ENCODE measurements at places on chromosomes 12 and 14.

- no peak for DNase-seq
Observed at GRCh38 chr14:71754422-71755095, 177.7 kb upstream of the RGS6 start.

- DNase-seq, result no peak
Observed at GRCh38 chr12:49187184-49187583, 1.7 kb downstream of the TUBA1A start.

DNA sequence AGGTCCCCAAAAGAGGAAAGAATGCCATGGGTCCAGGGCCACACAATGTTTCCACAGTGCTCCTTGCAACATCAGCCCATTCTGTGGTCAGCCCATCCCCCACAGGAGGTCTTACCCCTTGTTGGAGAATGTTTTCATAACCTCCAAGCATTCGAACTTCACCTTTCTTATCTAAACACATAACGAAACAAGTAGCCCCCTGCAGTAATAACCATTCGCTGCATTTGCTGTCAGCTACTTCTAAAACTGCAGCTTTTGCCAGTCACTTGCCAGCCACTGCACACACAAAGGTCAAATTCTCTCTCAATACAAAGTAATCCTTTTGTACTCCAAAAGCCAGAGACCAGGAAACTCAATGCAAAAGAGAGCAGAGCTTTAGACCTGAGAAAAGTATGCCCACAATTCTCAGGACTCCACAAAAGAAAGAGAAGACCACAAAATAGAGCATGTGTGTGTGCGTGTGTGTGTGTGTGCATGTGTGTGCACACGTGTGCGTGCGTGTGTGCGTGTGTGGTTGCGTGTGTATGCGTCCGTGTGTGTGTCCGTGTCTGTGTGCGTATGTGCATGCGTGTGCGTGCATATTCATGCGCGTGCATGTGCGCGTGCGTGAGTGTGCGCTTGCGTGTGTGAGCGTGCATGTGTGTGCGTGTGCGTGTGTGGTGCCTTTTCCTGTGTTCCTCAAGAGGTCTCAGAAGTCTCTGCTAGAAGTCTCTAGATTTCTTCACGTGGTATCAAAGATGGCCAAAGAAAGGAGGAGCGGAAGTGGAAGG is 31.7 kb upstream of the NINJ2 start:
- no peak for DNase-seq

DNA sequence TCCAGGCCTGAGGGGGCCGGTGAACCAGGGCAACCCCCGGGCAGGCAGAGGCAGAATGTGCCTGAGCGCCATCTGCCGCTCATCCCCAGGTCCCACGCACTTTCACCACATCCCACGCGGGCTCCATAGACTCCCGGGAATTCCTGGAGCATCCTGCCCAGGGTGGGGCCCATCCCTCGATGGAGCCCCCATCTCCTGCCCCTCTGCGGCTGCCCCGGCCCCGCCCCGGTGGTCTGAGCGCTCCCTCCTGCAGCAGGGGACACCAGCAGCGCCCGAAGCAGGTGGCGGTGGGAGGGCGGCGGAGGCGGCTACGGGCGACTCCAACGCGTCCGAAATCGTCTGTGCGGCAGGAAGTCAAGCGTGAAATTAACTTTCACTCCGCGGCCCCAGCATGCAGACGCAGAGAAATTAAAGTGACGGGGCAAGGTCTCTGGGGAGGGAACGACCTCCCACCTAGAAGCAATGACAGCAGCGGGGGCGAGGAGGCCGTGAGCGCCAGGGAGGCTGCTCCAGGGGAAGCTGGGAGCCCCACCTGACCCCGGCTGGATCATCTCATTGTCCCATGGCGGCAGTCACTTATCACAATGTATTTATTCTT is 122.2 kb downstream of the NCOR2 start:
- DNase-seq, result no peak

DNA sequence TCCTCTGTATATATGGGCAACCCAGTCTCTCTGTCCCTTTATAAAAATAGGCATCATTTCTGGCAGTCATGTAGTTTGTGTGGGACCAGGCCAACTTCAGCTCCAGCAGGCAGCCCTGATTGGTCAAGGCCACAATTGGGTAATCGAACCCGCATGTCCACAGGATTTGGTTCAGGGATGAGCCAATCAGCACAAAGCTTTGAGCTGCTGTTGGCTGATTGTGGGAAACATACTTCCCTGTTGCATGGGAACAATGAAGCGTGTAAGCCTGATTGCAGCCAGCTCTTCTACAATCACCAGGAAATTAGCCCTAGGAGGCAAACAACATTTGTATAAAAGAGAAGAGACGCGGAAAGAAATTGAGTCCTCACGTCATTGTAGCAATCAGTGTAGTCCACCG is 328.6 kb downstream of the PCNX1 start:
- no peak for DNase-seq

DNA sequence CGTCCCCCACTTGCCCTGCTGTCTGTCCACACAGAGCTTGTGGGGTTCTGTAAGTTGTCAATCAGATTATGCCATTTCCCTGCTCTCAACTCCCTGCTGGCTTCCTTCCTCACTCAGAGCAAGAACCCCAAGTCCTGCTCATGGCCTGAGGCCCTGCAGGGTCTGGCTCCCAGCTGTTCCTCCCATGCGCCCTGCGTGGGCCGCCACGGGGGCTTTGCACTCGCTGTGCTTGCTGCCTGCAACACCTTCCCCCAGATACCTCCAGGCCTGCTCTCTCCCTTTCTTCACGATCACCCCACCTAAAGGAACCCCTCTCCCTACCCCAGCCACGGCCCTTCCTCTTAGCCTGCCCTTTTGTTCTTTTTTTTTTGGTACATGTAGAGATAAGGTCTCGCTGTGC is 234.6 kb downstream of the AACS start:
- DNase-seq, result no peak

- DNase-seq, result no peak
Observed at GRCh38 chr12:129237881-129238280, 384.6 kb downstream of the GLT1D1 start.

DNA sequence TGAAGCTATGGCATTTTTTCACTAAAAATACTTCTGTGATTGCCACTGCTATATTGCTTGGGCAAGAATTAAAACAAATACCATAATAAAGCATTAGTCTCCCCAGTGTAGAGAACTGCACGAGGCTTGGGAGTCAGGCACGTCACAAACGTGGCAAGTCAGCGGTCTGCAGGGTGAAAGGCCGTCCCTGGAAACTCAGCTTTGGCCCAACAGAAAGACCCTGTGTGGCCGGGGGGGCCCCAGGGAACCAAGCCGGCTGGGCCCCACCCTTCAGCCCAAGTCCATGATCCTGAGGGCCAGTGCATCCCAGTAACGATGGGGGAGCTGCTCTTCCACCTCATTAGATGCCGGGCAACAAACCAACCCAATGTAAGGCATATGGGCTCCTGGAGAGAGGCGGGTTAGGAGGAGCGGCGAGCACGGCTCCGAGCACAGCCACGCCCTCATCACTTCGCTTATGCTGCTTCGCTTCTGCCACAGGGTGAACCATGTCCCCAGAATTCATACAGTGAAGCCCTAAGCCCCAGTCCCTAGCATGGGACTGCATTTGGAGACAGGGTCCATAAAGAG is 50.9 kb upstream of the GPR68 start:
- no peak for DNase-seq

DNA sequence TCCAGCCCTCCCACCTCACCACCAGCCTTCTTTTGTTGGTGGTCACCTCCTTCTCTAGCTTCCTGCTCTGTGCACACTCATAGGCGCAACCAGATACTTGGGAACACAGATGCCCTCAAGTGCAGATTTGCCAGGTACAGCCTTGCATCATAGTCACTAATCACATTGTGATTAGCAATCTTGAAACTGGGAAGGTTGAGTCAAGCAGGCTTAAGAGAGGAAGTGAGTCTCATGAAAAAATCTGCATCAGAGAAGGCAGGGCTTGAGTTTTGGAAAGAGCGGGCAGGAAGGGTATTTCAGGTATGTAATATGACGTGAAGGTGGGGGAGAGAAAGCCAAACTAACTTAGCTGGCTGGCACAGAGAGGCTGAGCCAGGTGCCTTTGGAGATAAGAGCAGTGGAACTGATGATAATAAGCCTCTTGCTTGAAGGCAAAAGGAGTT is 2.7 kb upstream of the RABGGTA start:
- peak; percentile 93 for DNase-seq

GRCh38 chr14:64899958-64900357 is 14.3 kb upstream of the CHURC1 start:
- DNase-seq, result no peak

DNA sequence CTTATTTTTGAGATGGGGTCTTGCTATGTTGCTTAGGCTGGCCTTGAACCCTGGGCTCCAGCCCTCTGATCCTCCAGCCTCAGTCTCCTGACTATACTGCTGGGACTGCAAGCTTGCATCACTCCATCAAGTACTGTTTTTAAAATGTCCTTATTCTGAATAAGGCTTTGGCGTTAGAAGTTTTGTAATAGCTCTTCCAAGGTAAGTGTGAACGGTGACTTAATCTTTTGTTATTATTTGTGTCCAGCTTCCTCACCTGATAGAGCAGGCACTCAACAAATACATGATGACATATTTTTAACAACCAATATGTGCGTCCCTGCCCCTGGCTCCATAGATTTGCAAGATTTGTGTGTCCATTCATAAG is 1.4 kb downstream of the C1RL start:
- DNase-seq, result no peak

GRCh38 chr12:116420227-116420880 is 138.8 kb upstream of the MAP1LC3B2 start:
- no peak for DNase-seq

DNA sequence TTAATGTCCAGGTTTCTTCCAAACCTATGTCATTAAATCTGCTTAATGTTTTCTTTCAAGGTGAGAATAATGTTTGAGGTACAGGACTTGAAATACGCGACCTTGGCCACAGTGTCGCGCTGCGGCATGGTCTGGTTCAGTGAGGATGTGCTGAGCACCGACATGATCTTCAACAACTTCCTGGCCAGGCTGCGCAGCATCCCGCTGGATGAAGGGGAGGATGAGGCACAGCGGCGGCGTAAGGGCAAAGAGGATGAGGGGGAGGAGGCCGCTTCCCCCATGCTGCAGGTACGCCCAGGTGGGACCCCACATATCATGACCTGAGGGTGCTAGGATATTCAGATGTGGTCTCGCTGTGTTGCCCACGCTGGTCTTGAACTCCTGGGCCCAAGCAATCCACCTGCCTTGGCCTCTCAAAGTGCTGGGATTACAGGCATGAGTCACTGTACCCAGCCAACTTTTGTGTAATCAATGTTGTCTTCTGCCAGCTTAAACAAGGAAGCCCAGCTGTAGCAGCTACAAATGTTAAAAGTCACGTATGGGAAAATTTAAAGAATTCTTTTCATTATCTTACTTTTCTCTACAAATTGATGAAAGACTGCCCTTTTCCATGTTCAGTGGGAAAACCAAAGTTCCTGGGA is 50.8 kb downstream of the DYNC1H1 start:
- DNase-seq, result no peak

DNA sequence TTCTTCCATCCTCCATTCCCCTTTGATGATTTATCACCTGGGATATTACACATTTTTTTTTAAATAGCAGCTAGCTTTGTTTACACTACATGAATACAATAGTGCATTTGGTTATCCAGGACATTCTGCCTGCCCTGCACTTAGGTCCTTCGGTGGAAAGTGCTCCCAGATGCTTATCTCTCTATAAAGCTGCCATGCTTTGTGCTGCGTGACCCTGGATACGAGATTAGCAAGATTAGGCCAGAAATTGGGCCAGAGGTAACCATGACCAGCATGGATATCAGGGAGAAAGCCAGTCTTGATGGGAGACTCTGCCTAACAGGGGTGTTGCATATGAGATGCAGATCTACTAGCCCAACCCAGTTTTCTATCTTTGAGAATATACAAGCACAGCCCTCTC is 12.1 kb upstream of the KRT83 start:
- no peak for DNase-seq

GRCh38 chr14:77103951-77104350 is 5.9 kb downstream of the CIPC start:
- no peak for DNase-seq

DNA sequence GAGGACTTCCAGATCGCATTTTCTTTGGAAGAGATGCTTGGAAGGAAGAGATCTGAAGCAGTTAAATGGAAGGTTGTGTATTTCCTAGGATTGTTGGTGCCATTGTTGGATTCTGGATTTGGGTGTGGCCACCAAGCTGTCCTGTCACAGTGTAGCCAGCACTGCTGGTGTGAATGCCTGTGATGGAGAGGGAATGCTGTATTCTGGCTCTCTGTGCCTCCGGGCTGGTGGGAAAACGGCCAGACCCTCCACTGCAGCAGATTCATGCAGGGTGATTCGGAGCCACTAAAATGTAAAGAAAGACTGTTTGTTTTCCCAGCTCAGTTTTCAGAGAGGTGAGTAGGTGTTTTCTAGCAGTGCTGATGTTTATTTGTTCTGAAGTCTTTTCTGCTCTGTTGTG is 30.7 kb upstream of the MANSC4 start:
- no peak for DNase-seq

GRCh38 chr12:21715386-21715785 is 57.7 kb upstream of the LDHB start:
- DNase-seq, result no peak

GRCh38 chr14:42778984-42779383 is 1172.3 kb downstream of the LRFN5 start:
- DNase-seq, result no peak
